GM23338 (cell line): ENCODE measurements at places on chromosomes 5 and 9. TPM values are rescaled to one million over a fixed set of nuclear protein-coding genes. Genes with fewer than 3 reads are reported as not detected.

GRCh38 chr9:113624721-113625120, 161.2 kb downstream of the RGS3 start:
- no peak for DNase-seq

DNA sequence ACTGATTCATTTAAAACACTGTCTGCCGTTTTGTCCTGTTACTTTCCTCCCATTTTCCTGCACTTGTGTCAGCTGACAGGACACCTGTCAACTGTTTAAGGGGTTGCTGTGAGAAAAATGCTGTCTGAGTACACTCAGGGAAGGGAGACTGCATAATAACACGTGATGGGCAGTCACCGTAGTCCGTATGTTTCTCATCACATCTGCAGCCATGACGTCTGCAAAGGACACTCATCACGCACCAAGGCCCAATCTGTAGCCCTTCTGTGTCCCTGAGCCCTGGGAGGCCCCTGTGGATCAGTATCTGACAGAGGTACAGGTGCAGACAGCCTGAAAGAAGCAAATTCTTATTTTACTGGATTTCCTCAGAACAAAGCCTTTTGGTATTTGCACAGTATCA, 396.3 kb downstream of the YTHDC2 start:
- no peak for DNase-seq

DNA sequence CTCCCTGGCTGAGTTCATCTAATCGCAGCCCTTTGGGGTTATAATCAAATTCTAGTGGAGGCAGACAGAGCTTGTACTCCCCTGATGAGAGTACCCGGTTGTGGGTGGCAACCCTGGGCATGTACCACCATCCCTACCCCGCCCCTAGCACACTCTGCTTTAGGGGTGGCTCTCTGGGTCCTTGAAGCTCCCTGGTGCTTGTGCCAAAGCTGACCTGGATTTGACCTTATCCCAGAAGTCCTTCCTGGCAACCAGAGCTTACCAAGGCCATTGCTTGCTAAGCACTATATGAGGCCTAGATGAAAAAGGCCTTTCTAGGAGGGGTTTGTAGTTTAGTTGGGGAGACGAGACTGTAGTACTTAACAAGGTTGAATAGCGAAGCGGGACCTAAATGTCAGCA, 72.2 kb downstream of the RGS3 start:
- no peak for DNase-seq

GRCh38 chr5:132928062-132928407, 35.4 kb downstream of the AFF4 start:
- DNase-seq = no peak

- no peak for DNase-seq
Observed at GRCh38 chr5:149804478-149805450, 74.7 kb downstream of the PPARGC1B start.

DNA sequence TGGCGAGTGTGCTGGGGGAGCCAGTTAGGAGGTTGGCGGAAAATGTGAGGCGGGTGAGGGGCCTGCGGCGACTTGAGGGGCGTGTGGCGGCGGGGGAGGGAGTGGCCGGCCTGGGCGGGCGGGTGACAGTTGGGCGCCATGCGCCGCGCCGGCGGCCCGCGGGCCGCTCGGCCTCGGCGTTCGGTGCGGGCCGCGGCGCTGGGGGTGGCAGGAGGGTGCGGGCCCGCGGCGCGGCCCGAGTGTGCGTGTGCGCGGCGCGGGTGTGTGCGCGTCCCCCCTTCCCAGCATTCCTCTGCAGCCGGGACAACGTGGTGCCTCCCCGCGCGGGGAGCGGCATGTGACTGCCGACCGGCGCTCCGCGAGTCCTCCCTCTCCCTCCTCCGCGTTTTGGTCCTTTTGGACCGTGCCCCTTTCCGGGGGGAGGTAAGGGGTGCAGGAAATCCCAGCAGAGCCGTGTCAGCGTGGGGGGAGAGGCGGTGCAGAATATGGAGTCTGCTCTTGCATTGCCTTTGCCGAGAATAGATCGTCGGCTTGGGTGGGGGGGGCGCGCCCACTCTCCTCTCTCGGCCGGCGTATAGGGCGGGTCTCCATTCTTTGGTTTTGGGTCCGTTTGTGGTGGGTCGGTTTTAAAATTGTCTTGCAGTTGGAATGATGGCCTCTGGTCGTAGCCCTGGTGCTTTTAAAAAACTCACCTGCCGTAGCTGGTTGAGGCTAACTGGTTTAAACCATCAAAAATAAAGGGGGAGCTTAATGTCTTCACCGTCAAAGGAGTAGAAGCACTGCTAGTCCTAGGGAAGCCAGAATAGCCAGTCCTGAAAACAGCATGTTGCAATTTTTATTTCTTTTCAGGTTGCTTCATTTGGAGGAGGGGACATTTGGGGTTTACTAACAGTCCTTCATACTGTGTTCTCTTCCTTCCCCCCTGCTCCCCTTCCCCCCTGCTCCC, 2.0 kb downstream of the LARP1 start:
- peak; percentile 56 for DNase-seq

GRCh38 chr9:134500931-134501760, 140.5 kb upstream of the COL5A1 start:
- peak; percentile 83 for DNase-seq

GRCh38 chr5:151740958-151741373, 17.5 kb downstream of the ATOX1 start:
- DNase-seq = no peak

GRCh38 chr5:107403228-107403953, 267.3 kb downstream of the EFNA5 start:
- no peak for DNase-seq

DNA sequence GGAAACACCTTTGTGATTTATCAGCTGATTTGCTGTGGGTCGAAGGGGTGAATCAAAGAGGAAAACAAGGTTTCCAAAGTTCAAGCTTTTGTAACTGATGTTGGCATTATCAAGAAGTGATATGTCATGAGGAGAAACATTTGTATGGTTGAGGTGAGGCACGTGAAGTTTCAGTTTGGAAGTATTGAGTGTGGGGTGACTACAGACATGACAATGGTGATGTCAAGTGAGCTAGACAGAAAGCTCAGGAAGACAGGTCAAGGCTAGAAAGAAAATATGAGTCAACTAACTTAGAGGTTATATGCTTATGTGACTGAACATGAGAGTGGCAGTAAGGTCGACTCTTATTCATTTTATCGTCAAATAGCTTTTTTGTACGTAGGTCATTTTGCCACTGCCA, 99.1 kb downstream of the RAB3C start:
- no peak for DNase-seq

- DNase-seq = no peak
Observed at GRCh38 chr5:101123363-101123762, 220.3 kb upstream of the ST8SIA4 start.

GRCh38 chr9:28155067-28155466, 581.8 kb upstream of the C9orf72 start:
- no peak for DNase-seq

DNA sequence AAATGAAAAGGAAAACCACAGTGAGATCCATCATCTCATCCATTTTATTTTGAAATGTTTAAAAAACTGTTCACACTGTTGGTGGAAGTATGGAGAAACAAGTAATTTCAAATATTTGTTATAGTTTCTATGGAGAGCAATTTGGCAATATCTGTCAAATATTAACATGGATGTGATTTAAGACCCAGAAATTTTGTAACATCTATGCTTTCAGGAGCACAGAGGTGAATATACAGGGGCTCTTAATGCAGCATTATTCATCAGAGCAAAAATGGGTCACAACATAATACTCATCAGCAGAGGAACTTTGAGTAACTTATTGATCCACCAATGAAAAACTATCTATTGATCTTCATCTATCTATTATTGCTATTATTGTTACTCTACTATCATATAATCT, 31.4 kb upstream of the SPATA31C2 start:
- DNase-seq = no peak

GRCh38 chr5:150603052-150603451, 37.4 kb upstream of the SYNPO start:
- DNase-seq = no peak

DNA sequence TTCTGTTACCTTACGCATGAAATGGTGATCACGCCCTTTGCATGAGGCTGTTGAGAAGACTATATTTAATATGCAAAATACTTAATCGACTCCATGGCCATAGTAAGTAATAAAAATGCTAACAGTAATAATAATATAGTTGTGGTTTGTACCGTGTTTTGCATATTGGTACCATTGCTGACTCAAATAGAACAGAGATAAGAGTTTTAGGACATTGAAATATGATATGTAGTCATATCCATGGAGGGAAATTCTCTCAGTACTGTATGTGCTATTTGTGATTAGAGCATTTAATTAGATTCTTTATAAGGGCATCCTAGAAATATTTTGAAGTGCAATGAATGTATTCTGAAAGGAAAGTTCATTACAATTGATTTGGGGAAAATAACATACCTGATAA, 41.9 kb downstream of the CFAP90 start:
- DNase-seq = no peak

DNA sequence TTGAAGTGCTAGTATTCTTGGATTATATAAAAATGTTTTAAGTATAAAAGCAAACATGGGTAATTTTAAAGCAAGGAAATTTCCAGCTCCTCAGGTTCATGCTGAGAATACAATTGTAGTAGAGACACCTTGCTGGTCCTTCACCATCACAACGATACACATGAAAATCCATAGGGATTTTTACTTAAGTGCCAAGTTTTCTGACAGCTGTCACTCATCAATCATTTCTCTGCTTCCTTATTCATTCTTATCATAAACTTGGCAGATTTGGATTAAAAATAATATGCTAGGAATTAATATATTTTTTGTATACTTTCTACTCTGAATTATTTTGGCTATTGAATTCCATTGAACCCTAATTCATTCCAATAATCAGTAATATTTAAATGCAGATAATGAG, 167.9 kb upstream of the PTGER4 start:
- no peak for DNase-seq

- DNase-seq = no peak
Observed at GRCh38 chr5:127486471-127486870, 31.0 kb upstream of the PRRC1 start.

DNA sequence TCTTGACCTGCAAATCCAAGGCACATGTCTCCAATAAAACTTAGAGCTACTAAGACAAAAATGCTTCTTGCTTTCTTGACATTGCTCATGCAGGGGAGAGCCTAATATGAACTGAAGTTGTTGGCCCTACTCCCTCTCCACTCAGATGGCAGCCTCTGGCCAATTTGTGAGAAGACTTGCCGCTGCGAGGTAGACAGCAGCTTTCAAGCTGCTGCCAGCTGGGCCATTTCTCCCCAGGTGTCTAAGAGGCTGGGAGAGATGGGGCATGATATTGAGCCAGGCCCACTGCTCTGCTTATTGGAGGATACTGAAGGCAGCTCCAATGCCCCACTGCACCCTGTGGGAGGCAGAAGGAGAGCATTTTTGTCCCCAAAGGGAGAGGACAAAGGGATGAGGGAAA, 380.5 kb downstream of the RASEF start:
- DNase-seq = no peak

- DNase-seq = peak; percentile 24
Observed at GRCh38 chr9:36092509-36093215, 43.9 kb upstream of the GLIPR2 start.

GRCh38 chr9:132287256-132287760, 67.5 kb downstream of the SETX start:
- DNase-seq = no peak

GRCh38 chr5:80082731-80083100, 47.6 kb downstream of the THBS4 start:
- DNase-seq = peak; percentile 89

GRCh38 chr5:136666970-136667620, 301.8 kb upstream of the TRPC7 start:
- DNase-seq = peak; percentile 11

DNA sequence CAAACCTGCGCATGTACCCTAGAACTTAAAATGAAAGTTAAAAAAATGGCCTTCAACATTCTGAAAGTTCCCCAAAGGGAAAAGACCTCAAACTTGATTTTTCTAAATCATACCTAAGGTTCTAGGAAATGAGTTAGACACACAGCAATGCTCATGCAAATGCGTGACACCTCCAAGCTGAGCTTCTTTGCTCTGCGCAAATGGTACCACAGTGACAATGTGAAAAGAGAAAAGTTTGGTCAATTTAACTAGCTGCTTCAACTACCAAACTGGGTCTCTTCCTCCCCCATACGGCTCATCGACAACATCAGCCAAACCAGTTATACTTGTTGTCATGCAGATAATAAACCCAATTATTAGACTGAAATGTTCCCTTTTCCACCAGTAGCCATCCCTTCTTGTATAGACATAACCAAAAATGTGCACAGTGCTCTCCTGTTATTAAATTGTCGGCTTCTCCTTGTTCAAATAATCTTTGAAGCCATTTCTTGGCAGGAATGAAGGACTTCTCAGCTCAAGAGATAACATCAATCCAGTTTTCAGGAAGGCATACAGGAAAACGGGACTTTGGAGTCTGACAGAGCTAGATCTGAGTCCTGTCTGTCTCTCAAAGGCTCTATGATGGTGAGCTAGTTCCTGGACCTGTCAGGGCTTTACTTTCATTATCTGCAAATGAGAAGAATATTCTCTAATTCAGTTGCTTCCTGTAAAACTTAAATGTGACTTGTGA, 185.6 kb upstream of the NR3C1 start:
- no peak for DNase-seq

- no peak for DNase-seq
Observed at GRCh38 chr5:178309271-178310013, 76.8 kb upstream of the PHYKPL start.

- no peak for DNase-seq
Observed at GRCh38 chr5:172870291-172870714, 36.3 kb downstream of the ERGIC1 start.

GRCh38 chr5:166979307-166979895, 1312.0 kb upstream of the WWC1 start:
- DNase-seq = peak; percentile 12

DNA sequence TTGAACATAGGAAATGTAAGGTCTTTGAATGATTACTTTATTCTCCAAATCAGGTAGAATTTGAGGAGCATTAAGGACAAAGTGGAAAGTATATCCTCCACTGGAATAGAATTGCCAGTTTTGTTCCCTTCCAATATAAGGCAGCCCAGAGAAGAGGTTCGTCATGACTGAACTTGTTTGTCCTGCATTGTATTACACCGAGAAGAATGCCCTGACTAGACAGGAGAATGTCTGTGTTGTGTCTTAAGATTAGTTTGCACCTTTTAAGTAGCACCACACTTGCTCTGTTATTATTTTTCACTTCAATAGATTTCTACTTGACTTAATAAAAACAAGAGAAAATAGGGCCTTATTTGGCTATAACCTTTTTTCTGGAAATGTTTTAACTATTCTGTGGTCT, 586.2 kb upstream of the PTGER4 start:
- DNase-seq = no peak

Gene CKMT2
- 3.4 and 8.2 TPM in 2 replicates for total RNA-seq

Gene RNF208
- total RNA-seq = 1.4 and 1.9 TPM in 2 replicates

Gene SPATA31C1
- total RNA-seq = 0.08 TPM in 1 of 2 replicates, not detected in the other

Gene TMC1
- total RNA-seq = 0.54 and 1.2 TPM in 2 replicates

Gene HMCN2
- total RNA-seq = 2.6 and 4.7 TPM in 2 replicates

Gene MEGF10
- total RNA-seq = 28.3 and 45.1 TPM in 2 replicates

Gene PIGO
- 13.6 and 18.9 TPM in 2 replicates for total RNA-seq

Gene EPB41L4B
- total RNA-seq = 32.2 and 34.4 TPM in 2 replicates

Gene PCDHGA11
- 8.9 and 10.7 TPM in 2 replicates for total RNA-seq

Gene SLC45A2
- total RNA-seq = not detected in 2 replicates

Gene AQP3
- total RNA-seq = 3.5 and 3.8 TPM in 2 replicates

Gene POC5
- 25.2 and 25.9 TPM in 2 replicates for total RNA-seq

Gene SPOCK1
- total RNA-seq = 10.5 and 17.2 TPM in 2 replicates

Gene LCN12
- total RNA-seq = 0.69 and 2.6 TPM in 2 replicates

Gene ST6GALNAC4
- total RNA-seq = 35.3 and 39.1 TPM in 2 replicates

Gene KIF4B
- total RNA-seq = 0.04 TPM in 1 of 2 replicates, not detected in the other
